GM10248 (cell line): ENCODE measurements at places on chromosomes 3 and 15.

- DNase-seq, result no peak
These were observed 39.4 kb downstream of the TNK2 start for GRCh38 chr3:195868866-195869412.

- peak; percentile 78 for DNase-seq
These were observed 50.3 kb downstream of the LHFPL4 start for GRCh38 chr3:9503283-9503682.

- DNase-seq, result no peak
These were observed 230.9 kb downstream of the XXYLT1 start for GRCh38 chr3:195040094-195040493.

DNA sequence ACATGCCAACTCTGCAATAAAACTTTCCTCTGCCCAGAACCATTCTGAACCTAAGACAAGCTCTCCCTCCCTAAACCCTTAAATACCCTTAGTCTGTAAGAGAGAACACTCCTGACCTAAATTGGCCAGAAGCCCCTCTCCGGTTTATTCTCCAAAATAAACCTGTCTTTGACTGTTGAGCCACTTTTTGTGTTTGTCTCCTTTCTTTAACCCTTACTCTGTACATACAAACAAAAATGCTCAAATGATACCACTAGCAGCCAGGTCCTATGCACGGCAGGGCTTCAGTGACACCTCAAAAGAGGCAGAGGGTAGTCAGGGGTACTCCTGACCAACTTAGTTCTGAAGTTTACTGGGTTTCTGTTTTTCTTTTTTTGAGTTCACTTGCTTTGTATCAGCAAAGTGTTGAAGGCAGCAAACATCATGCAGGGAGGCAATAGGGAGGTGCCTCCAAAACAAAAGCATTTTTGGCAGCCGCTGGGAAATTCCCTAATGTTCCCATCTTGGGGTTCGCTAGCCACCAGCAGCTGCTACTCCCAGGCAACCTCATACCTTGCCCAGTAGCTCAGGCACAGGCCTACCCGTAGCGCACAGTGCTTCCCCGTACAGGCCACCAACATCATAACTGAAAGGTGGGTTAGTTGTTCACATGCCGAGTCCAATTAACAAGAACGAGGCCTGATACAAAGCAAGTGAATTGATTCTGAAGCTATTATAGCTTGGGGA lies 62.9 kb upstream of the GCNT3 start:
- DNase-seq, result no peak

- no peak for DNase-seq
These were observed 502.1 kb downstream of the CNTN6 start for GRCh38 chr3:1594940-1595339.

DNA sequence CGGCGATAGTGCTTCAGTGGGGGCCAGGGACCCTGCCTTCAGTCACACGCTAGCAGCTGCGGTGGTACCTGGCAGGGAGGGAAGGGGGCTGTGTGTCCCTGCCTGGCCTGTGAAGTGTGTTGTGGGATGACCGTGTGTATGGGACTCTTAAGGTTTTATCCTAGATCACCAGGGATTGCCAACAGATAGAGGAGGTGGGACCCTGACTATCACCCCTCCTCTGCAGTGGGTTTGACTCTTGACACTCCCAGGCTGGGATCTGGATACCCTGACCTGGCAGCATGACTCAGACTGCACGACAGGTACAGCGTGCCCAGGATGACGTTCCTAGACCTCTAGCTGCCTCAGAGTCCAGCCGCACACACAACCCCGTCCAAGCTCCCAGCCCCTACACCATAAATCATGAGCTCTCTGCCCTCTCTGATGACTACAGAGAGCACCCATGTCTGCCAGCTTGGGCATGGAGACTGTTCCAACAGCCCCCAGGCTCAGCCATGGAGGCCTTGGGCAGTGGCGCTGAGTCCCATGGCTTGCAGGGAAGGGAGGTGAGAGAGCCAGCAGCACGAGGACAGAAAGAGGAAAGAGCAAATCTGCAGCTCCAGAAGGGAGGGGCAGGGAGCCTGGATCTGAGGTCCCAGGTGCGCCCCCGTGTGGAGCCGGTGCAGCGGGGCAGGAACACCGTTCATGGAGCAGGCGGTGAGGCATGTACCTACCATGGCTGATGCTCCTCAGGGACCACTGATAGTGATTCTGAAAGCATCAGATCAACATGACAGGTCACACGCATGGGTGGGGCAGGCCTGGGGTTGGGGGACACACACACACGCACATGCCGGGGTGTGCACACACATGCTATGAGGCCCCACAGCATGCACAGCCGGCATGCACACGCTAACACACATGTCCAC lies 71.0 kb downstream of the ADAMTS7 start:
- peak; percentile 41 for DNase-seq

DNA sequence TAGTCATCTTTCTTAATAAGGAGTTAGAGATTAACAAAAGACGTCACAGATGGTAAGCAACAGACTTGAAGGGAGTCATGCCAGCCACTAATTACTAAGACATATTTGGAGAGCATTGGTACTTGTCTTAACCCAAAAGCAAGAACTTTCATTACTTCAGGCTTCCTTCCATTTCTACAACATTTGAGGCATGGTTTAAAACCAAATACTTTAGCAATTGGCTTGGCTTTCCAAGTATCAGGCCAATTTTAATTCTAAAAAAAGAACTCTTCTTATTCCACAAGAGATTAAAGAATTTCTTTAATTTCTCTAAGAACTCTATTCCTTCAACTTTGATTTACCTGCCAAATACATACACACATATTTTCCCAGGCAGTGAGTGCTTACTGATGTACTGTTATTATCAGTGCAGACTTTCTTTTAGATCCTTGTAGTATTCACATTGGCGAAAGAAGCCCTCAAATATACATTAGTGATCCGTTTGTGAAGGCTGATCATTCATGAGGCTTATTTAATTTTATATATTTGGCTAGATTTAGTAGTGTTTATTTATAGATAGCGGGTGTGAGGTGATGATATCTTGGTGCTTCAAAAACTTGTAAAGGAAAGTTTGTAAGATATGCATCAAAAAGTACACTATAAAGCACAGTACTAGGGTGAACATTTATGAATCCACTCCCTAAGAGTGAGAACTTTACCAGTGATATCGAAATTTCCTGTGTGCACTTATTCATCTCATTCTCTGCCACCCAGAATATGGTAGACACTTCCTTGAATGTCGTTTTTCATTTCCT lies 229.2 kb downstream of the MFSD1 start:
- DNase-seq, result no peak

DNA sequence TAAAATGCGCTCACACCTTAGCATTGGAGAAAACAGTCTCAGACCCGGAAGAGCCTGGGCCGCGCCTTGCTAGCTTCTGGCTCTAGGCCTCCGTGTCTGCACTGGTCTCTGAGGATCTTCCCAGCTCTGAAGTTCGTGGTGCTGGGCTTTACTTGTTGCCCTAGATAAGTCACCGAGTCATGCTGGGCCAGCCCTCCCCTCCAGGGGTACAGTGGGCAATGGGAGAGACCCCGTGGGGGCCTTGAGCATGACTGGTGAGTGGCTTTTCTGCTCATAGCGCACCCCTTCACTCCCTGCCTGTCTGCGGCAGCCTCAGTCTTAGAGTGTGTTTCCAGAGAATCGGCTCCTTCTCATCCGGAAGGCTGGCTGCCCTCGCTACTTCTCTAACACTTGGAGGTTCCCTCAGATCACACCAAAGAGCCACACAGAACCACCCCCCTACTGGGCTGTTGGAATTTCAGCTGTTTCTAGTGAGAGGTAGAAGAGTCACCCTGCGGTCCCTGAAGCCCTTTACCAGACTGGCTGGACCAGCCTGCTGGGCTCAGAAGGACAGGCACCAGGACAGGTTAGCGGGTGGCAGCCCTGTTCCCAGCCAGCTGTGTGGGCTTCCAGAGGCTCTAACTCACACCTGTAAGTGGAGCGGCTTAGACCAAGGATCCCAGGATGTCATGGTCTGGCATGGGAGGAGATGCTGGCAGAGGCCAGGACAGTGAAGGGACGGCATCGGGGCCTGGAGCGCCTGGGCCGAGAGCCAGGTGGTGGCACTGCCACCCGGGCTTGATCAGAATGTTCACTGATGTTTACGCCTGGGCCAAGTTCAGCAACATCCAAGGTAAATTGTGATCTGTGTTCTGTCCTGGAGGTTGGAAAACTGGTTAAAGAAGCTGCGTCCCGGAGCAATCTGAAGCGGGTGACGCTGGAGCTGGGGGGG lies 17.9 kb downstream of the ALDH1A3 start:
- DNase-seq, result no peak

GRCh38 chr3:135528413-135529015 lies 437.0 kb upstream of the PPP2R3A start:
- DNase-seq, result no peak

GRCh38 chr3:107899990-107900651 lies 190.7 kb downstream of the CD47 start:
- DNase-seq, result no peak

DNA sequence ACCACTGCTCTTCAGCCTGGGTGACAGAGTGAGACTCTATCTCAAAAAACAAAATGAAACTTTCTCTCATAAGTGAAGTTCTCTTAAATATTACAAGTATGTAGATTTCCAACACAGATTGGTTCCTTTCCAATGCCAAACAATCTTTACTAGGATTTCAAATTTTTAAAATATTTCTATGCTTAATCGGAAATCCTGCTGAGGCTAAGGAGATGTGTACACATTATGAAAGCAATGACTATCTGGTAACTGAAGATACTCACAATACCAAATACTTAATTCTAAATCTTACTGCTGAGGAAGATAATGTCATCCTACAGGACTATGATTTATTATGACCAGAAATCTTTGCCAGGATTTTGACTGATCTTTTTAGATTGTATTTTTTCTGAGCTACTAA lies 255.6 kb upstream of the ZNF717 start:
- no peak for DNase-seq

DNA sequence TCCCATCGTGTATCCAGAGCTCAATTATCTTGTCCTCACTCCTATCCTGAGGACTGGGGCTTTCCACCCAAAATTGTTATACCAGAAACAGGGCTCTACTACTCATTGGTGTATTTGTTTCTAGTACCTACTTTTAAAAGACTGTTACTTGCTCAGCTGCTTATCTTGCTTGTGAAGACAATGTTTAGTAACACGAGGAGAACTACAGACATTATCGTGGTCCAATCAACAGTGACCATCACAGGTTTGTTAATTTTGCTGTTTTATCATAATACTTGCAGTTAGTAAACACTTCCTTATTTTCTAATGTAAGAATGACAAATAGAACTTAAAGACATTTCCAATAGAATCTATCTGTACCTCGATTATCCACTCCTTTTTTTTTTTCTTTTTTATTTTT lies 13.5 kb downstream of the LRCH3 start:
- no peak for DNase-seq

- no peak for DNase-seq
These were observed 45.0 kb downstream of the EEFSEC start for GRCh38 chr3:128198313-128198712.

- no peak for DNase-seq
These were observed 27.4 kb downstream of the FOXL2NB start for GRCh38 chr3:138974462-138974861.

GRCh38 chr3:10638466-10638865 lies 133.1 kb upstream of the ATP2B2 start:
- no peak for DNase-seq

- no peak for DNase-seq
These were observed 4.4 kb downstream of the GATA2 start for GRCh38 chr3:128488636-128488990.

GRCh38 chr3:55000546-55000945 lies 72.7 kb upstream of the LRTM1 start:
- DNase-seq, result no peak

GRCh38 chr3:150296123-150296735 lies 111.9 kb upstream of the TSC22D2 start:
- DNase-seq, result no peak

DNA sequence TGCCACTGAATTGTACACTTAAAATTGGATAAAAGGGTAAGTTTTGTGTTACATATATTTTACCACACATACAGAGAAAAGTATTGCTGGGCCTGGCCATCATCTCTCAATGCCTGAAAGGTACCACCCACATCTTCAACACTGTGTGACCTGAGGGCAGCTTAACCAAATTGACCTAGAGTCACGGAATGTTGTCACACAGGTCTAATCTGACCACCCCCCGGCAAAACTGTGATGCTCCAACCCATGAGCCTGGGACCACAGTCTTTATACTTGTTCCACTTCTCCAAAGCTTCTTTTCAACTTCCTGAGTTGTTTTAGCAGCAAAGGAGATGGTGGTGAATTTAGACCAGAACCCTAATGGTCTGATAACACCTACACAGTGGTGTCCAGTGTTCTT lies 210.3 kb upstream of the TPM1 start:
- no peak for DNase-seq

GRCh38 chr3:156664011-156664830 lies 10.2 kb upstream of the TIPARP start:
- DNase-seq, result no peak

- no peak for DNase-seq
These were observed 98.2 kb downstream of the SRGAP3 start for GRCh38 chr3:9151240-9151639.
